ENCODE measurements at places on chromosomes 2 and 18. TPM values are rescaled to one million over a fixed set of nuclear protein-coding genes. Genes with fewer than 3 reads are reported as not detected.

DNA sequence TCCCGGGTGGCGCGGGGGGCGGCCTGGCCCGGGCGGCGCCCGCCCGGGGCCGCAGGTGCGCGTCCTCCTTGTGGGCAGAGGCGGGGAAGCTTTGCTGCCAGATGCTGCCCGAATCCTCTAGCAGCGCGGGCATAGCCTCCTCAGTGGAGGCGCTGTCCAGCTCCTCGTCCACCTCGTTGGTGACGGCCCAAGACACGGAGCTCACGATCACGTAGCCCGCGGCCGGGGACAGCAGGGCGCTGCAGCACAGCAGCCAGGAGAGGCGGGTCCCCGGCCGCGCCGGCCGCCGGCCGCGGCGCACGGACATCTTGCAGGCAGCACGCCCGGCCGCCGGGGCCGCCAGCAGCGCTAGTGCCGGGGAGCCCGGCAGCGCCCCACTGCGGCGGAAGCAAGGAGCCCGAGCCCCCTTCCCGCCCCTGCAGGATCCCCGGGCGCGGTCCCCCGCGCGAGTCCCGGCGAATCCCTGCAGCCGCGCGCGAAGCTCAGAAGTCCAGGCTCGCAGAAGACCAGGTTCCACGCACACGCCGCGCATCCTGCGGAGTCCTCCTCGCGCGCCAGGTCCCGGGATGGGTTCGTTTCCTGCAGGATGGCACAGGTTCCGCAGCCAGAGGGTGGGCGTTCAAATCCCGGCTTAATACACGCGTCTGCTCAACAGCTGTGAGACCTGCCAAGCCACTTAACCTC lies at the start of gene CREG2:
Gene CREG2, minus strand, starts transcription at position 353 of the 684 bp plus-strand sequence. Its CDS starts 46 bp downstream, at position 307.
- peaks cover 17% of the 10 kb centered on the region for H3K27me3 ChIP-seq
- peak; percentile 63 for DNase-seq
- H3K27ac ChIP-seq = no peak within 1 kb of the TSS
- H3K4me3 ChIP-seq = no peak within 1 kb of the TSS
- no peaks in the 10 kb centered on the region for H3K36me3 ChIP-seq

GRCh38 chr2:120331903-120332302 lies 14.0 kb upstream of the INHBB start:
- no peak overlapping the region for H3K4me3 ChIP-seq
- DNase-seq = no peak
- H3K27ac ChIP-seq = no peak overlapping the region
- no peaks in the 10 kb centered on the region for H3K4me1 ChIP-seq

GRCh38 chr2:238945433-238946150 lies 97.7 kb downstream of the TWIST2 start:
- no peak for DNase-seq
- no peaks in the 10 kb centered on the region for H3K36me3 ChIP-seq
- no peak overlapping the region for H3K4me3 ChIP-seq
- no peaks in the 10 kb centered on the region for H3K27me3 ChIP-seq
- peaks cover 12% of the 10 kb centered on the region for H3K4me1 ChIP-seq
- no peak overlapping the region for H3K27ac ChIP-seq

DNA sequence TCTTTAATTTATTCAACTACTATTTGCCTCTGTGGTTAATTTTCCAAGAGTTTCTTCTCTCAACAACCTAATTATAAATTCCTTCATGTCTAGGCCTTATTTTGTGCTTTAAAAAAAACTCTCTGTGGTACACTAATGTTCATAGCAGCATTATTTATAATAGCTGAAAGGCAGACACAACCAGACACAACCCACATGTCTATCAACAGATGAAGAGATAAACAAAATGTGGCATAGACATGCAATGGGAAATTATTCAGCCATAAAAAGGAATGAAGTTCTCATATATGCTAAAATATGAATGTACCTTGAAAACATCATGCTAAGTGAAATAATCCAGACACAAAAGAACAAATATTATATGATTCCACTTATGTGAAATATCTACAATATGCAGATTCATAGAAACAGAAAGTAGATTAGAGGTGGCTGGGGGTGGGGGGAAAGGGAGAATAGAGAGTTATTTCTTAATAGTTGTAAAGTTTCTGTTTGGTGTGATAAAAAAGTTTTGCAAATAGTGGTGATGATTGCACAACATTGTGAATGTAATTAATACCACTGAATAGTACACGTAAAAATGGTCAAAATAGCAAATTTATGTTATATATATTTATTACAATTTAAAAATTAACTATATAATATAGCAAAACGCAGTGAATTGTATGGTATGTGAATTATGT lies 28.1 kb upstream of the RASGRP3 start:
- H3K4me1 ChIP-seq = no peaks in the 10 kb centered on the region
- H3K4me3 ChIP-seq = no peak overlapping the region
- H3K27me3 ChIP-seq = no peaks in the 10 kb centered on the region
- H3K27ac ChIP-seq = no peak overlapping the region

DNA sequence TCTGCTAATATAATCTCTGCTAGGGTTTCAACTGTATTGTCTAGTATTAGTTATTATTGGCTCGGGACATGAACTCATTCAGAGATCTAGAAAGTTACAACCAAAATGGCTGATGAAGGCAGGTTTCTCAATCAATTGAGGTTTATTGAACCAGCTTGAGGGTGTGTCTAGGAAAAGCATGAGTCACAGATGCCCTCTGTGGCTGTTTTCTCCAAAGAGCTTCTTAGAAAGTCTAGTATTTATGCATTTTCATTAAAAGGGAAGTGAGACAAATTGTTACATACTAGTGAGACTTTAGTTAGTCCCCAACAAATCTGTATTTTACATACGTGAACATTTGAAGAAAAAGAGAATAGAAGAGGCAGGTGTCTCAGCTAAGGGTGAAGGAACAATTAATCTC lies 23.0 kb upstream of the RTTN start:
- H3K4me1 ChIP-seq = no peaks in the 10 kb centered on the region
- DNase-seq = no peak
- no peaks in the 10 kb centered on the region for H3K27me3 ChIP-seq
- no peak overlapping the region for H3K4me3 ChIP-seq

Gene SRSF7
- polyA plus RNA-seq = 177 TPM

Gene PAX8
- 0.19 TPM for polyA plus RNA-seq
